Hippocampal formation (tissue), 2 donors: ENCODE measurements at places on chromosomes 4 and X.

- no peak for DNase-seq
Measured at GRCh38 chrX:81377329-81377728, 175.4 kb downstream of the SH3BGRL start.

- no peak for DNase-seq
Measured at GRCh38 chrX:14232688-14233087, 203.0 kb upstream of the GEMIN8 start.

DNA sequence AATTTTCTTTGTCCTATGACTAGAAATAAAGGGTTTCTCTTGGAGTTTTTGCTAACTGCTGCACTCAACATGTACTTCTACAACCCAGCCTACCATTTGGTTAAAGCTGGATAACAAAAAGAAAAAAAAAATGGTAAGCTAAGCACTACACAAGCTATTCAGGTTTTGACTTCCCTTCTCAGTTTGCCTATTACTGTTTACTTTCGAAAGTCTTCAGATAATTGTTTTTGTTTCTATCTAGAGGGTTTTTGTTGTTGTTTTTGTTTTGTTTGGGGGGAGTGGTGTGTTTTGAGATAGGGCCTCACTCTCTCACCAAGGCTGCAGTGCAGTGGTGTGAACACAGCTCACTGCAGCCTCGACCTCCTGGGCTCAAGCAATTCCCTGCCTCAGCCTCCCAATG lies 46.6 kb downstream of the CLOCK start:
- DNase-seq, result no peak

GRCh38 chr4:102535398-102536082 lies 34.4 kb downstream of the NFKB1 start:
- no peak for DNase-seq

DNA sequence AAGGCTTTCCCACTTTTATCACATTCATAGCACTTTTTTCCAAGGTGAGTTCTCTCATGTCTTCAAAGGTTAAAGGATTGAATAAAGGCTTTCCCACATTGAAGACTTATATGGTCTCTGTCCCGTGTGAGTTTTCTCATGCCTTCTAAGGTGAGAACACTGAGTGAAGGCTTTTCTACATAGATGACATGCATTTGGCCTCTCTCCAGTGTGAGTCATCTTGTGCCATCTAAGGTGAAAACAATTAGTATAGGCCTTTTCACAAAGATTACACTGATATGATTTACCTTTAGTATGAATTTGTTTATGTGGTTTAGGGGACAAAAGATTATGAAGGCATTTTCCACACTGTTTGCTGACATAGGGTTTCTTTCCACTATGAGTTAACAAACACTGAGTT lies 21.2 kb downstream of the USP17L30 start:
- DNase-seq, result no peak

DNA sequence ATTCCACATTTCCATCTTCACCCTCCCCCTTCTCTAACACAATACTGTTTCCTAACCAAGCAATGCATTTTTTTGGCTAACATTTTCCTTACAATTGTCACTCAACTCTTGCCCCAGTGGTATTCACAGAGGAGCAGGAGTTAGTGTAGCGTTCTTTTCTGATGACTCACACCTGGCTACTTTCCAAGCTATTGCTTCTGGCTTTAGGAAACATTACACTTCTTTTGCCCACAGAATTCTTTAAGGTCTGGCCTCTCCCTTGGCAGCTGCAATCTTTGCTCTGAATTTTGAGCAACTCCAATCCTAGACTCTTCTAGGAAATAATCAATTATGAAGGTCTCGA lies 27.5 kb upstream of the PDGFC start:
- no peak for DNase-seq

DNA sequence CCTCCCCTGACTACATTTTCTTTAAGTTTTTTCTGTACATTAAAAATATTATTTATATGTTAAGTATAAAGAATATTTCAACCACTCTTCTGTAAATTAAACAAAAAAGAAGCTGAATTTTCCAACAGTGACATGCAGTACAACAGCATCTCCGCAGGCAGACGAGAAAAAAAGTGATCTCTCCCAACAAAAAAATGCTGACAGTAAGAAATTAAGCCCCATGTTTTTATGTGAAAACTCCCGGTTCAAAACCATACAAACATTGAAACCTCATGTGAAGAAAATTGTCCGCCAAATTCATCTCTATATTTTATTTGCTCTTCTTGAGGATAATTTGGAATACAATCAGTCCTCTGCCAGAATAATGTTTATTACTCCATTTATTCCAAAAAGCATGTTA lies 20.1 kb upstream of the CD99 start:
- DNase-seq, result no peak

- DNase-seq, result no peak
Measured at GRCh38 chrX:82757614-82758013, 750.5 kb upstream of the POU3F4 start.

DNA sequence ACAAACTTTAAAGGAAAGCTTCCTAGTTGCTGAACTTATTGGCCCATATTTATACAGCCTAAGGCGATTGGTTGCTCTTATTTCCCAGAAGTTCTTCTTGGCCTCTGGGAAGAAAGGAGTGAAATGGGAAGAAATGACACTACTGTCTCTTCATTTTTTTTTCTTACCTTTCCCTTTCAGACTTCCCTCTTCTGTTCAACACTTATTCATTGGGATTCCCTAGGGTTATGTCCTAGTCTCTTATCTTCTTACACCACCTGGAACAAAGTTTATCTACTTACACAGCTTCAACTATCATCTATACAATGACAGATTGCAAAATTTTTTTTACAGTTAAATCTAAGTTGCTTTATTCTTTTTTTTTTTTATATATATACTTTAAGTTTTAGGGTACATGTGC lies 68.0 kb downstream of the SNX12 start:
- no peak for DNase-seq

- DNase-seq, result no peak
Measured at GRCh38 chr4:74453037-74453635, 8.2 kb downstream of the AREG start.

- no peak for DNase-seq
Measured at GRCh38 chrX:11702965-11703631, 37.4 kb upstream of the ARHGAP6 start.

- DNase-seq, result no peak
Measured at GRCh38 chrX:46984705-46985104, 72.5 kb downstream of the JADE3 start.

DNA sequence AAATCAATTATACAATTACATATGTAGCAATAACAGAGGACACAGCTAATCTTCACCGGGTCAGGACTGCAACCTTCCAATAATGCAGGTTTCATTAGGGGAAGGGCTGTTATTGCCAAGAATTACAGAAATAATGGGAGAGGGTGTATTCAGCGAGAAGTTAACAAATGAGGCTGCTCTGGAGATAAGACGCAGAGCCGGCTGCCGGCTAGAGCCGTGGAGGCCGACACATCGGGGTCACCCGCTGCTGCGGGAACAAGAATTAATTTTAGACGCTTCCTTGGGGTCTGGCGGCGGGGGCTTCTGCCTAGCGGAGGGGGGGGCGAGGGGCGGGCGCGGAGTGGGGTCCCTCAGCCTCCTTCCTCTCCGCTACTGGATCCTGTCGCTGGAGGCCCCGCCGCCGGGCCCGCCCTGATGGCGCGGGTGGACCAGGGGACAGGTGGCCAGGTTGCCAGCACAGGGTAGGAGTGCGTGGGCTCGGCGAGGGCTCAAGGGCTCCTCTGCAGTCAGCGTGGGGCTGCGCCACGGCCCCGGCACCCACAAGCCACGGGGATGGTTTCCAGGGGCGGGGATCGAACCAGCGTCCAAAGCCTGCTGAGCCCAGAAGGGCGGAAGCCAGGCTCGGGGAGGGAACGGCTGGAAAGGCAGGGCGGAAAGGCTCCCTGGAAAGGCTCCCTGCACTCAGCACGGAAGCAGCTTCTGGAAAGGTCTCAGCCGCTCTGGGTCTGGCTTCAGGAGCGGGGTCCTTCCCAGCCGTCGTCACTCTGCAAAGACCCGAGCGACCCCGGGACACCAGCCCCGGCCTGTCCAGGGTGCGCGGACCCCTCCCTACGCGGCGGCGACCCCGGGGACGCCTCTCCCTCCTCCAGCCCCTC lies 113.8 kb upstream of the NKX1-1 start:
- DNase-seq, result no peak

DNA sequence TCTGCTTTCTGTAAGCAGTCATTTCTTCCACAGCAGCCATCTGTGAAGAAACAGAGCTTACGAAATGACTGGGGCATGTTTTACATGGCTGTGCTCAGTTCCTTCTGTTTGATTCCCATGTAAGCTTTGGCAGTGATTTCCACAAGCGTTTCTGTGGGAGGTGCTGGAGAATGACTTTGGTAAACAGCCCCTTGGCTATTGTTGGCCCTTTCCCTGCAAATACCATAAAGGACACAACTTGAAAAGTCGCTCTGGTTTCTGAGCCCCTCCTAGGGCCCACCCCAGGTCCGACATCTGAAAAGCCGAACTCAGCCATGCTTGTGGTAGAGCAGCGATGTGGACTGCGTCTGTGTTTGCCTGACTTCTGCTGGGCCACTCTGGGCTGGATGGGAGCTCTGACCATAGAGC lies 3.7 kb downstream of the LIMCH1 start:
- DNase-seq, result peak; percentile 41

DNA sequence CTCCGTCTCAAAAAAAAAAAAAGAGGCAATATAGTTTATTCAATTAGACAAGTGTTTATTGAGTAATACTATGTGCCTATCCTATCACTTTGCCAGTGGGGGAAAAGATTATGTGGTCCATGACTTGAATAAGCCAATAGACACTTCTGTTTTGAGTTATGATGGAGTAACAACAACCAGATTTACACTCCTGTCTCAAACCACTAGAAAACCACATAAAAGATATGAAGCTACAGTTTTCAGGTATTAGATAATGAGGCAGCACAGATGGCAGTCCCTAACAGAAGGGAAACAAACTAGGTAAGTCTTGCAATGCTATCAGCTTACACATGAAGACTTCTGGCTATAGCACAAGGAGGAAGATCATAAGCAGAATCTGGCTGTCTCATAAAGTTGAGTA lies 22.5 kb downstream of the NFXL1 start:
- no peak for DNase-seq

DNA sequence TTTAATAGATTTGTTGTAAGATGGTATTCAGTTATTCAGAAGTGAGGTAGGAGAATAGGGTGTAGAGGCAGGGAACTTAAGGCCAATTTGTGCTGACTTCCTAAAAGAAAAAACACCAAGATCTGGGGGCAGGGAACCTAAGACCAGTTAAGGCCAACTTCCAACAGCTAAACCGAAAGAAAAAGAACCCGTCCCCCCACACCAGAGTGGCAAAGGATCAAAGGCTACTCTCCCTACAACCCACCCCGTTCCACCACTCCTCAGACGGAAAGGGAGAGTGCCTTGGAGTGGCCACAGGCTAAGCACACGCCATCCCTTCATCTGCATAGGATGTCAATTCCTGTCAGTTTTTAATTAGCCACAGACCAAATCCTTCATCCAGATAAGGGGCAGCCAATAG lies 3.7 kb upstream of the ZNF718 start:
- no peak for DNase-seq

DNA sequence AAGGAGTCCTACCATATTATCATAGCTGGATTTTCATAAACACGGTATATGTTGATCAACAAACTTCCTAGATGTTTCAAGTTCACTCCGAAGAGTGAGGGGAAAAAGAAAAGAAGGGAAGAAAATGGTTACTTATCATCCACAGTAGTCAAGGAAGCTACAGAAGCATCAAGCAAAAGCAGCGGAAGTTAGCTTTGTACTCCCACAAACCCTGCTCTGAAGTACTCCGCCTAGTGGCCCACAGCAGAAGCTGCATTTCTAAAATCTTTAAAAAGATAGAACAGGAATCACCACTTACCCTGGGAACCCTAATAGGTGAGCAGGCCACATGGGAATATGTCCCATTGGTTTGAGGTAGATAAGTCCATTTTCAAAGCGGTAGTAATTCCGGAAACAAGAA lies 28.5 kb upstream of the FRG1 start:
- no peak for DNase-seq

- no peak for DNase-seq
Measured at GRCh38 chrX:43564953-43565352, 91.1 kb upstream of the MAOA start.

DNA sequence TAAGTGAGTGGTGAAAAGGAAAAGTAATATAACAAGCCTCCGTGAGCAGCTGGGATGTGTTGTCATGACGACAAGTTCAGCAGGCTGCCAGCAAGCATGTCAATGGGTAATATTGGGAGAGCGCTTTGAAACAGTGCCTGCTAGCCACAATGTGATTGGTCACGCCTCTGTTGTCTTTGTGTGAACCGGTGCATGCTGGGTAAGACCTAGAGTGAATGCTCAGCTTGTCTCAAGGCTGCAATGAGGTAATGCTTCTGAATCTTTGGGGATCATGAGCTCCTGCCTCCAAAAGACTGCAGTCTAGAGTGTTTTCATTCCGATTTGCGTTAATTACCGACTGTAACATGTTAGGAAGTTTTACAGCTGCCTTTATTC lies 54.9 kb downstream of the STOX2 start:
- peak; percentile 90 for DNase-seq

GRCh38 chrX:97260679-97261078 lies 377.0 kb downstream of the RPA4 start:
- no peak for DNase-seq

- no peak for DNase-seq
Measured at GRCh38 chrX:53133400-53133799, 39.5 kb downstream of the KANTR start.
